ENCODE measurements at places on chromosomes 3 and 15.

DNA sequence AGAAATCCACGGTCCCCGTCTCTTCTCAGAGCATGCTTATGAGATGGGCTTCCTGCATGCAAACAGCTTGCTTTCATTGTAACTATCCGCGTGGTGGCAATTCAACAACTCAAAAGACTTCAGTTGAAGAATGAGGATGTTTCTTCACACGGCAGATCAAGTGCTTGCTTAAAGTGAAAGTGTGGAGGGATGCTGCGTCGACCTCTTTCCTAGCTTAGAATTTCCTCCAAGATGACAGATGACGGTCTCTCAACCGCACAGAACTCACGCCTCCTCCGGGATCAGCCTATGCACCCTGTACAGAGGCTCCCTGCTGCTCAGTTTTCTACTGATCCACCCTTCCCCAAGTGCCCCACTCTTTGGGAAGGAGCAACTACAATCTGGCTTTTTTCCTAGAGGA is 47.8 kb downstream of the PCSK6 start:
- DNase-seq: no peak

DNA sequence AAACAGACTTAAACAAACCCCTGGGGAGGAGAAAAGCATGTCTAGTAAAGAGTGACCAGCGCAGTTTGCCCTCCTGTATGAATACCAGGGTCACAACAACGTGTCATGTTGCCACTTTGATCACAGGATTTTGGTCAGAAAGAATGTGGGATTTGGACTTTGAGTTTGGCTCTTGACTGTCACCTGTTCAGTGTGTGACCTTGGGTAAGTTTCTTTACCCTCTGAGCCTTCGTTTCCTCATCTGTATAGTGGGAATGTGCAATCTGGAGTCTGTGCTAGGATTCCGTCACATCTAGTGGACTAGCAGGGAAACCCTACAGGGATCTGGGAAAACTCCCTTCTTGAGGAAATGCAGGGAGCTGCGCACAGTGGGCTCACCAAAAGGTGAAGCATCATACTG is 63.6 kb downstream of the CCNL1 start:
- DNase-seq: no peak

- DNase-seq: no peak
Observed at GRCh38 chr15:72153269-72154000, 35.2 kb downstream of the SENP8 start.

GRCh38 chr3:21898316-21898715 is 147.3 kb upstream of the ZNF385D start:
- DNase-seq: no peak

- DNase-seq: no peak
Observed at GRCh38 chr15:60819860-60820259, 340.9 kb upstream of the ICE2 start.

- DNase-seq: peak; percentile 4
Observed at GRCh38 chr3:183844606-183845005, 19.2 kb upstream of the MAP6D1 start.

DNA sequence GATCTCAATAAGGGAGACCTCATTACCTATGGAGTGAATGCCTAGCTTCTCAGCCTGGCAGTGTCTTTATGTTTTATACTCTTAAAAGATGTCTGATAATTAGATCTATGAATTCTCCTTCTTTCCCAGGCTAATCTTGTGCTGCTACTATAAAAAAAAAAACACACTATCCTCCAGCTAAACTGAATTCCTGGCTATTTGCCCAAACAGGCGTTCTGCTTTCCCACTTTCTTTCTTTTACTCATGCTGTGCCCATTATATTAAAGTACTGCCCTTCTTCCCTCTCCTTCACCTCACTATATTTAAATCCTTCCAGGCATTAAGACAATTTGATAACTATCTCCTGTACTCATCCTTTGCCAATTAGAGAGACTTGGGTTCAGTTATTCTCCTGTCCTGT is 1134.9 kb downstream of the ROBO2 start:
- no peak for DNase-seq

GRCh38 chr15:93719921-93720351 is 511.4 kb upstream of the MCTP2 start:
- DNase-seq: no peak

DNA sequence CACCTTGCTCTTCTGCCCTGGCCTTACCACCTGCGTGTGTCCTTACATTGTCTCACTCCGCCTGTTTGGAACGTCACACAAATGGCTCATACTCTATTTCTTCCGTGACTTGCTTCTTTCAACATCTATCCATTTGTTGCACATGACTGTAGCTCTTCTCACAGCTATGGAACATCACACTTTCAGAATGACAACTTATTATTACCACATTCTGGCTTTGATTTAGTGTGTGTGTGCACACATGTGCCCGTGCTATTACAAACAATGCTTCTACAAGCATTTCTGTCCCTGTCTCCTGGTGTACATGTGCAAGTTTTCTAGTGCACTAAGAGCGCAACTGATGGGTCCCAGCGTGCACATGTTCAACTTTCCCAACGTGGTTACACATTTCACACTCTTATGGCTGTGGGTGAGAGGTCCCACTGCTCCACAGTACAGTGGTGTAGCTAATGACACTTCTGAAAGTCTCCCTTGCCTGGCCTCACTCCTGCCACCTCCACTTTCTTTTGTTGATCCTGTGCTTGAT is 37.8 kb downstream of the PTH1R start:
- DNase-seq: no peak

GRCh38 chr3:48118322-48118721 is 69.9 kb downstream of the CDC25A start:
- DNase-seq: no peak

GRCh38 chr3:173465112-173465511 is 67.6 kb downstream of the NLGN1 start:
- DNase-seq: peak; percentile 12

GRCh38 chr15:57152666-57153539 is 223.4 kb upstream of the CGNL1 start:
- DNase-seq: no peak

GRCh38 chr15:63986185-63986680 is 60.1 kb downstream of the DAPK2 start:
- no peak for DNase-seq

DNA sequence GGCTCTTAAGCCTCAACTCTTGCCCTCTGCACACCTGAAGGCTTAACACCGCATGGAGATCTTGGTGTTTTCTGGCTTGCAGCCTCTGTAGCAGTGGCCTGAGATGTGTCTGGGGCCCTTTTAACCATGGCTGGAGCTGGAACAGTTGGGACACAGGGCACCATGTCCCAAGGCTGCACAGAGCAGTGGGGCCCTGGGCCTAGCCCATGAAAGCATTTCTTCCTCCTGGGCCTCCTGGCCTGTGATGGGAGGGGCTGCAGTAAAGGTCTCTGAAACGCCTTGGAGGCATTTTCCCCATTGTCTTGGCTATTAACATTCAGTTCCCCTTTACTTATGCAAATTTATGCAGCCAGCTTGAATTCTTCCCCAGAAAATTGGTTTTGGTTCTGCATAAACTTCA is 735.5 kb upstream of the ALCAM start:
- no peak for DNase-seq

GRCh38 chr3:118548434-118548833 is 486.2 kb downstream of the IGSF11 start:
- no peak for DNase-seq

Data from GM04504 (cell line).